ENCODE measurements at places on chromosomes 7 and 10.

DNA sequence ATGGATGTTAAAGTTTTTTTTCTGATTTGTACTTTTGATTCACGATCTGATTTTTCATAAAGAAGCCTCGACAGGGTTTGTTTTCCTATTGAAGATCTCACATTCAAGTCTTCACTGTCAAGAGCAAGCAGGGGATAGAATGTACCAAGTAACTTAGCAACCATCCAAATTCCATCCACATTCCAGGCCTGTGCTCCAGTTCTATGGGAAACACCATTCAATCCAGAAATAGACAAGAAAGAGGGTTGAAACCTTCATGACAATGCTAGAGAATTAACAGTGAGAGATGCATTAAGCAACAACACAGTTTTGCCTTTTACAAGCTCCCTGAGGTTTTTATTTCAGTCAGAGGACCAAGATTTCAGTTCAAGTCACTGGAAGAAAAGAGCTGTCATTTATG lies 300.2 kb downstream of the NEBL start:
- no peaks in the 10 kb centered on the region for H3K4me1 ChIP-seq
- H3K36me3 ChIP-seq, result no peaks in the 10 kb centered on the region
- H3K27me3 ChIP-seq, result no peaks in the 10 kb centered on the region
- DNase-seq, result no peak

- H3K4me3 ChIP-seq, result no peak overlapping the region
- H3K27ac ChIP-seq, result no peak overlapping the region
- H3K36me3 ChIP-seq, result no peaks in the 10 kb centered on the region
- DNase-seq, result no peak
- H3K4me1 ChIP-seq, result no peaks in the 10 kb centered on the region
These were observed 622.9 kb upstream of the MBL2 start for GRCh38 chr10:53395449-53395848.

DNA sequence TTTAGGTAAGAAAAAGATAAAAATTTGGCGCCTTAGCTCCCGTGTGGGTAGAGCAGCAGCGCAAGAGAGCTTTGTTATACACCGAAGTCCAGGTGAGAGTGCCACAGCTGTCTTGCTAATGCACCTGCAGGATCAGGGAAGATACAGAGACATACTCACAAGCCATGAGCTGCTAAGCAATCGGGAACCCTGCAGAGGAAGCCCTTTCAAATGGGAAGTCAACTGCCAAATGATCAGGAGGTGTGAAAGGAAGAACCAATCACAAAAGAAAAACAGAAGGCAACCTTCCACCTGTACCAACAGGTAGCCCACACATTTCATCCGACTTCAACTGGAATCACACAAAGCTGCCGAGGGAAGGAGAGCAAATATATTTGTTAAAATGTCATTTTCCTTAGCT lies 610.5 kb upstream of the PFKP start:
- peaks cover 5% of the 10 kb centered on the region for H3K36me3 ChIP-seq
- H3K4me3 ChIP-seq, result no peak overlapping the region
- no peak for DNase-seq
- no peak overlapping the region for H3K27ac ChIP-seq
- H3K4me1 ChIP-seq, result no peaks in the 10 kb centered on the region

- H3K27ac ChIP-seq, result no peak overlapping the region
- no peak overlapping the region for H3K4me3 ChIP-seq
- no peak for DNase-seq
- H3K4me1 ChIP-seq, result no peaks in the 10 kb centered on the region
- no peaks in the 10 kb centered on the region for H3K36me3 ChIP-seq
These were observed 400.7 kb upstream of the FOXK1 start for GRCh38 chr7:4281231-4281993.

DNA sequence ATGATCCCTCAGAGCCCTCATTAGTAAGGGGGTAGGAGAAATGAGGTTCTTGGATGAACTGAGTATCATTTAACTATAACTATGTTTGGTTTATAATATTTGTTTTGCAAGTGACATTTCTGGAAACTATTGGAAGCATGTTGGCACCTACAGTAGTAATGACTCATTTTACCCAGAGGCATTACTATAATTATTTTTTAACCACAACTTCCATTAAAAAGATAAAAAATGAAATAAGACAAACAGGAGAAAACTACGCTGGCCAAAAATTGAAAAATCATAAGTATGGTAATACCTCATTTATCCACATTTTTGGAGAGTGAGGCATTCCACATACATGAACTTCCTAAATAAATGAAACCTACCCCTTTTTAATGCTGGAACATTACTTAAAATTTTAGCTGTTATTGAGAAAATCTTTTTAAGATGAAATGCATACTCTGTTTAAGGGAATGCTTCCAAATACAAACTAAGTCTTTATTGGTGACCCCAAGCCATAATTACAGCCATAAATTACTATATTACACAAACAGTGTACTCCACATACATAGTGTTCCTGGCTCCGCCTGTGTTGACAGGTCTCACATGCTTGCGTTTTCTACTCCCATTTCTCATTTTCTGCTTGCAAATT lies 84.6 kb upstream of the CAPZA2 start:
- H3K4me1 ChIP-seq, result no peaks in the 10 kb centered on the region
- H3K27me3 ChIP-seq, result peaks cover 11% of the 10 kb centered on the region
- no peak overlapping the region for H3K27ac ChIP-seq
- no peaks in the 10 kb centered on the region for H3K36me3 ChIP-seq
- no peak overlapping the region for H3K4me3 ChIP-seq

DNA sequence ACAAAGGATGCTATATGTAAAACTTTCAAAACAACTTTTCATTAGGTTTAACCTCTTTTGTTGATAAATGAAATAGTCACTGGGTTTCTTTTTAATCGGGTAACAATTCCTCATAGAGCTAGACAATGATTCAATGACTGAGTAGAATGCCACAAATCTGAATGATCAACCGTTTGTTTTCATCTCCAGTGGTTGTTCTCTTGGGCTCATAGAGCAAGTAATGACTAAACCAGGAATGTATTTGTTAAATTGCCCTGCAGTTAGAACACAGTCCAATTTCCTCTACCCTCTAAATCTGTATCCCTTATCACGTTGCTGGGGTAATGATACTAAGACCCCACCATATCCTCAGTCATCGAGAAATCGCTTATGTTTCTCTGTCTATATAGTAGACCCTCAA lies 40.0 kb downstream of the CNNM1 start:
- DNase-seq, result no peak
- H3K27ac ChIP-seq, result no peak overlapping the region
- peaks cover 1% of the 10 kb centered on the region for H3K4me1 ChIP-seq

DNA sequence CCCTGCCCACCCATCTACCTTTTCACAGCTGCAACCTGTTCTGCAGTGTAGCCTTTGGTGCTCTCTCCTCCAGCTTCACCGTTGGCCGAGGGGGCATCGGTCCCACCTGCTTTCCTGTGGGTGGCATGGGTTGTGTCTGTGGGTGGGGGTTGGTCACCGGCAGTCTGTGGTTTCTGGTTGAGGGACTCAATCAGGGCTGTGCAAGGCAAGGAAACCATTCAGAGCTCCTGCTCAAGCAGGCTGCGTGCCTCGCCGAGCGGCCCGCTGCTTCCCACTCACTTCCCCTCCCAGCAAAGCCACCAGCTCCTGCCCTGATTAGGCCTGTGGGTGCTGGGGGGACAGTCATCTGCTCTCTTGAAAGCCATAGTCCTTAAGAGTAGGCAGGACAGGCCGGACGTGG lies 9.8 kb downstream of the DNAJB12 start:
- H3K27ac ChIP-seq, result no peak overlapping the region
- no peaks in the 10 kb centered on the region for H3K36me3 ChIP-seq
- H3K27me3 ChIP-seq, result no peaks in the 10 kb centered on the region
- H3K4me3 ChIP-seq, result no peak overlapping the region

GRCh38 chr7:7819442-7820247 lies 101.2 kb upstream of the RPA3 start:
- peaks cover 26% of the 10 kb centered on the region for H3K4me1 ChIP-seq
- no peaks in the 10 kb centered on the region for H3K27me3 ChIP-seq
- peaks cover 32% of the 10 kb centered on the region for H3K36me3 ChIP-seq
- H3K27ac ChIP-seq, result peak overlapping the region; percentile 17

GRCh38 chr7:25840209-25840792 lies 311.7 kb upstream of the NFE2L3 start:
- H3K4me3 ChIP-seq, result no peak overlapping the region
- H3K36me3 ChIP-seq, result no peaks in the 10 kb centered on the region
- H3K27ac ChIP-seq, result no peak overlapping the region
- peaks cover 29% of the 10 kb centered on the region for H3K27me3 ChIP-seq

- H3K4me3 ChIP-seq, result no peak overlapping the region
- H3K4me1 ChIP-seq, result no peaks in the 10 kb centered on the region
- no peaks in the 10 kb centered on the region for H3K36me3 ChIP-seq
- peaks cover 5% of the 10 kb centered on the region for H3K27me3 ChIP-seq
- H3K27ac ChIP-seq, result no peak overlapping the region
These were observed 98.3 kb upstream of the SEC61G start for GRCh38 chr7:54857294-54857693.

DNA sequence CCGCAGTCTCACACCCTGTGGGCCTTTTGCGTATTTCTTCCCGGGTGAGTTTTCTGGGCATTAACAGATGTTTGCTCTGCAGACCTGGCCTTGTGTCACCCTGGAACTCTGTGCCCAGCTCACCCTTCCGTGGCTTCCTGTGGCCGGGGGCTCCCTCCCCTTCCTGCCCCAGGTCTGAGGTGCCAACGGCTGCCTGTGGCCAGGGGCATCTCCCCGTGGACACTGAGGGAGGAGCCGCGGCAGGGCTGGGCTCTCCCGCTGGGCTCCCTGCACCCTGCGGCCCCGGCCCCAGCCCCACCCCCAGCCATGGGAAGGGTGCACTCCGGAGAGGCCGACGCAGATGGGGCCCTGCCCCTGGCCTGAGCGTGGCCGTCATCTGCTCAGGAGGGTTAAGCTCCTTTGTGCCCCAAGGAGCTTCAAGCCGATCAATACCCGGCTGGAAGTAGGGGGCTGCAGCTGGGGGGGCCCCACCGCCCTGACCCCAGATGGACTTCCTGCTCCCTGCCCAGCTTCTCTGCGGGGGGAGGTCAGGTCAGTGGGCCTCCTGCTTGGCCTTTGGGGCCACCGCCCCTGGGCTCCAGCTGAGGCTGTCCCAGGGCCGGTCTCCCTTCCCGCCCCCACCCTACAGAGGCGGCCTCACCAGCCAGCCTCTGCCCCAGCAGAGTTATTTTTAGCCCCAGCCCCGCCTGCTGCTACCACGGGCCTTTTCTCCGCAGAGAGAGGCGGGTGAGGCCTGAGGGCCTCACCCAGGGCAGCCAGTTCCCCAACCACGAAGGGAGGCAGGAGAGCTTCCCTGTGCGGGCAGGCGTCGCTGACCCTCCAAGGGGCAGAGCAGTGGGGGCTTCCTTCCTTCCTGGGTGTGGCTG lies 24.2 kb downstream of the PWWP2B start:
- no peaks in the 10 kb centered on the region for H3K27me3 ChIP-seq
- peaks cover 51% of the 10 kb centered on the region for H3K4me1 ChIP-seq
- DNase-seq, result no peak
- peak overlapping the region; percentile 71 for H3K27ac ChIP-seq

- peaks cover 24% of the 10 kb centered on the region for H3K4me1 ChIP-seq
- H3K27me3 ChIP-seq, result no peaks in the 10 kb centered on the region
- no peaks in the 10 kb centered on the region for H3K36me3 ChIP-seq
- H3K4me3 ChIP-seq, result peak overlapping the region; percentile 97
These were observed 765 bp downstream of the CCAR1 start for GRCh38 chr10:68721673-68722335.

DNA sequence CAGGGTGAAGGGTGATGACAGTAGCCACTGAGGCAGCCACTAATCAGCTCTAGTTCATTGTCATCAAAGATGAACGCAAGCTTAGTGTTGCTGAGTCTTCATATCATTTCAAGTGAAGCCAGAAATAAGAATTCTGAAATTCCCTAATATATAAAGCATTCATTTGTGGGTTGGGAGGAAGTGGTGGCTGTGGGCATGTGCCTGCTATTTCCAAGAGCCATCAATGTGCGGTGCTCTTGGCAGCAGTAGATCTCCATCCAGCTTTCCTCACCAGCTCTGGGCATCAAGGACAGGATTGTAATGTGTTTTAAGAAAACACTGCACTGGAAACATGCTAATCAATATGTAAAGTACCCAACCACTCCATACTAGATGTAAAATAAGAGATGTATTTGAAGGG lies 202.5 kb upstream of the AHR start:
- no peaks in the 10 kb centered on the region for H3K27me3 ChIP-seq
- H3K4me3 ChIP-seq, result no peak overlapping the region
- DNase-seq, result no peak

DNA sequence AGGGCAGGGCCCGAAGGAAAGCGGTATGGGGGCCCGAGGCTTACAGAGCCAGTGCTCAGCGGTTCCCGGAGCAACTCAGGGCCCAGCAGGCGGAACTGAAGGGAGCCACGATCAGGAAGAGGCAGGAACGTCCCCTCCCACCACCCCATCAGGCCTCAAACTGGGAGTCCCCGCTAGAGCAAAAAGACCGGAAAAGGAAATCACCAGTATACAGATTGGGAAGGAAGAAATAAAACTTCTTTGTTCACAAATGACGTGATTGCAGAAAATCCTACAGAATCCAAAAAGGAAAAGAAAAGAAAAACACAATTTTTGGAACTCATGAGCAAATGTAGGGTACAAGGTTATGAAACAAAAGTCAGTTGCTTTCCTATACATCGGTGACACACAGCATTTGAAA lies 21.6 kb upstream of the ZFAND2A start:
- H3K27me3 ChIP-seq, result peaks cover 28% of the 10 kb centered on the region
- peaks cover 8% of the 10 kb centered on the region for H3K4me1 ChIP-seq
- DNase-seq, result no peak
- no peak overlapping the region for H3K27ac ChIP-seq
- no peaks in the 10 kb centered on the region for H3K36me3 ChIP-seq

GRCh38 chr10:60614363-60614762 lies 163.9 kb upstream of the CDK1 start:
- no peak overlapping the region for H3K27ac ChIP-seq
- peaks cover 2% of the 10 kb centered on the region for H3K4me1 ChIP-seq
- no peak for DNase-seq
- H3K4me3 ChIP-seq, result no peak overlapping the region

GRCh38 chr10:69892406-69892805 lies 90.7 kb downstream of the COL13A1 start:
- no peak overlapping the region for H3K27ac ChIP-seq
- no peaks in the 10 kb centered on the region for H3K27me3 ChIP-seq
- no peaks in the 10 kb centered on the region for H3K4me1 ChIP-seq
- H3K4me3 ChIP-seq, result no peak overlapping the region
- H3K36me3 ChIP-seq, result no peaks in the 10 kb centered on the region
- DNase-seq, result no peak

DNA sequence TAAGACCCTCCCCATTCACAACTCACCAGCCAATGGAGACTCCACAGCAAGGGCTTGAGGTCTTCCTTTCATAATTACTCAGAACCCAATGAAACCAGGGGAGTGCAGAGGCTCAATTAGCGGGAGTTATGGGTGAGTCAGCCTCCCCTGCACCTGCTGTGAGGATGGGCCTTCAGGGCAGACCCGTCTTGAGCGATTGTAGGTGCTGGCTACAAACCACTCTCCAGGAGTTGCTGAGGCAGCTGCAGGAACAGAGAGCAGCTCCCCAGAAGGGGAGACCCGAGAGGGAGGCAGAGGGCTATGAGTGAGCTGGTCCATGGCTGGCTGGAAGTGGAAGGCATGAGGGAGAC lies 58.5 kb upstream of the SORCS3 start:
- DNase-seq, result no peak
- H3K36me3 ChIP-seq, result no peaks in the 10 kb centered on the region
- no peak overlapping the region for H3K27ac ChIP-seq
- peaks cover 10% of the 10 kb centered on the region for H3K27me3 ChIP-seq
- peaks cover 16% of the 10 kb centered on the region for H3K4me1 ChIP-seq
- no peak overlapping the region for H3K4me3 ChIP-seq

GRCh38 chr7:5414916-5415315 lies 8.7 kb downstream of the TNRC18 start:
- H3K27me3 ChIP-seq, result peaks cover 19% of the 10 kb centered on the region
- peaks cover 18% of the 10 kb centered on the region for H3K4me1 ChIP-seq
- DNase-seq, result no peak
- no peaks in the 10 kb centered on the region for H3K36me3 ChIP-seq
